HCT116 (cell line): ENCODE measurements at places on chromosomes 6 and 20. TPM values are rescaled to one million over a fixed set of nuclear protein-coding genes. Genes with fewer than 3 reads are reported as not detected.

DNA sequence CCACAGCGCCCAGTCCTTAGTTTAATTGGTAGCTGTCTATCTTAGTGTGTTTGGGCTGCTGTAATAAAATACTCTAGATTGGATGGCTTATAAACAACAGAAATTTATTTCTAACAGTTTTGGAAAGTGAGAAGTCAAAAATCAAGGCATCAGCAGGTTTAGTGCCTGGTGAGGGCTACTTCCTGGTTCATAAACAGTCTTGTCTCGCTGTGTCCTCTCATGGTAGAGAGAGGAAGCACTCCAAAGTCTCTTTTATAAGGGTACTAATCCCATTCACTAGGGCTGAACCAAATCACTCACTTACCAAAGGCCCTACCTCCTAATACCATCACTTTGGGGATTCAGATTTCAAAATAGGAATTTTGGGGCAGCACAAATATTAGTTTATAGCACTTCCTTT lies 336.9 kb upstream of the RSPO3 start:
- H3K27me3 ChIP-seq: 0 out of 2 replicates have a peak, but pooled peaks cover 6% of the 10 kb centered on the region
- no peaks in the 10 kb centered on the region for H3K4me1 ChIP-seq
- no peak overlapping the region for H3K4me3 ChIP-seq
- no peaks in the 10 kb centered on the region for H3K36me3 ChIP-seq
- no peak for DNase-seq
- H3K27ac ChIP-seq: no peak overlapping the region

DNA sequence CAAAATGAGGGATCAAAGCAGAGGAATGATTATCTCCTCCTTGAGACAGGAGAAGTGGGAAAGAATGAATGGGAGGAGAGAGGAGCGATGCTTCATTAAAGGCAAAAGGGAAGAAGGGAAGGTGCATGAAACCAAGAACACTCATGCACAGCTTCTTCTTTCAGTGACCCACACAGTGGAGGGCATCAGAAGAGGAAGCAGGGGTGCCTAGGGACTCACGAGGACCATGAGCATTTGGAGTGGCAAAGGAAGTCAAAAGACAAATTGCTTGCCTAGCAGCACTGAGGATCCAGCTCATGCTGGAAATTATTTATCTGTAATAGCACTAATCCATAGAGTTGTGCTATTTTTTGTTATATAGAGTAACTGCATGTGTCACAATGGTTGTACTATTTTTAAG lies 66.1 kb downstream of the SMLR1 start:
- peaks cover 7% of the 10 kb centered on the region; the same call in 1 of the 2 replicates for H3K36me3 ChIP-seq
- H3K27me3 ChIP-seq: no peaks in the 10 kb centered on the region

The ZBTB9 gene
- total RNA-seq: 14.2 TPM

The EYS gene
- not detected for total RNA-seq

The SLC25A27 gene
- total RNA-seq: 10.7 TPM
